ENCODE measurements at places on chromosomes 5 and 9.

DNA sequence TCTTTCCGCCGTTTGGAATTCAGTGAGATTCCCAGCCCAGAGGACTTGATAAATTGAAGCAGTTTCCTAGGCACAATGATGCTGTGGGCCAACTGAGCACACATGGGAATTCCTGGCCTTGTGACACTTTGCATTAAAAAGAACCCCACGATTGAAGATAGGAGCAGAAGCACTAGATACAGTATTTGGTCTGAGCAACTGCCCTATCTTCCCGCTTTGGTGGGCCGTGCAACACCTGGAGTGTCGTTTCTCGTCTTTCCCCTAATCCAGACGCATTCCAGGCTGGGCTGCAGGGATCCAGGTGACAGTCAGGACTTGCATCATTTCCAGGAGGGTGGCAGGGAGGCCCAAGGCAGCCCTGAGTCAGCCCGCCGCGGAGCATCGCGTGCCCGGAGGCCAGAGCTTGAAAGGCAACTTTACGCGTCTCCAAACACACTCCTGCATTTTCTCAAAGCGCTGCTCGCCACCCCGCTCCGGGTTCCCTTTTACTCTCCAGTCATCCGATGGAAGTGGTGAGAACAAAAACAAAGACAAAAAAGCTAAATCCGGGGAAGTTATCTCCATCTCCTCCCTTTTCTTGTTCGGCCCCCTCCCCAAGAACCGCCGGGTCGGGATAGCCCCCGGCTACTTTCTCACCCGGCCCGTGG lies 753 bp upstream of the STC2 start:
- DNase-seq, result no peak

DNA sequence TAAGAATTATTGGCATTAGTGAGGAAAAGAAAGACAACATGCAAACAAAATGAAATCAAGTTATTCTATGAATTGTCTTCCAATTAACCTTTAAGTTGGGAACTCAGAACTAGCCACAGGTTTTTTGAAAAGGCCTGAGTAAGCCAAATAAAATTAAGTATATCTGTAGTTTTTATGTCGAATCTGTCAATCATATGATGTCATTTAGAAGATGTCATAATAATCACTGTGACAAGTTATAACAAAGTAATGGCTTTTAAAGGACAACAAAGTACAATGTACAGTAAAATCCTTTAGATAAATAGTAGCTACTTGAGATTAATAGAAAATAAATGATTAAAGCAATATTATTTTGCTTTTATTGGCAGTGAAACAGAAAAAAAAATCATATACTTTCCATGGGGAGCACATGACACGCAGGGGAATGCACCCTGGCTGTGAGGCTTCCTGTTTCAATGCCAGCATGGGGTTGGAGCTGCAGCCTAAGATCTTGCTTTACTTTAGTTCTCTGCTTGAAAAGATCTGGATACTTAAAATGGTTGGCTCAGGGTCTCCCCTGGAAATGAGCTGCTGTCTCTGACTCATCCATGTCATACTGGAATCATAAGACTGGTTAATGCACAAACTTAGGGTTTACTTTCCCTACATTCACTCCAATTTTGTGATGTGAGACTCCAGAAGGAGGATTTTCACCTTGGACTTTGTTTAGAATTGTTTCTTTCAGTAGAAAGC lies 284.3 kb downstream of the TAF11L14 start:
- peak; percentile 4 for DNase-seq

- DNase-seq, result no peak
These were observed 70.6 kb downstream of the TMEM252 start for GRCh38 chr9:68470067-68470466.

DNA sequence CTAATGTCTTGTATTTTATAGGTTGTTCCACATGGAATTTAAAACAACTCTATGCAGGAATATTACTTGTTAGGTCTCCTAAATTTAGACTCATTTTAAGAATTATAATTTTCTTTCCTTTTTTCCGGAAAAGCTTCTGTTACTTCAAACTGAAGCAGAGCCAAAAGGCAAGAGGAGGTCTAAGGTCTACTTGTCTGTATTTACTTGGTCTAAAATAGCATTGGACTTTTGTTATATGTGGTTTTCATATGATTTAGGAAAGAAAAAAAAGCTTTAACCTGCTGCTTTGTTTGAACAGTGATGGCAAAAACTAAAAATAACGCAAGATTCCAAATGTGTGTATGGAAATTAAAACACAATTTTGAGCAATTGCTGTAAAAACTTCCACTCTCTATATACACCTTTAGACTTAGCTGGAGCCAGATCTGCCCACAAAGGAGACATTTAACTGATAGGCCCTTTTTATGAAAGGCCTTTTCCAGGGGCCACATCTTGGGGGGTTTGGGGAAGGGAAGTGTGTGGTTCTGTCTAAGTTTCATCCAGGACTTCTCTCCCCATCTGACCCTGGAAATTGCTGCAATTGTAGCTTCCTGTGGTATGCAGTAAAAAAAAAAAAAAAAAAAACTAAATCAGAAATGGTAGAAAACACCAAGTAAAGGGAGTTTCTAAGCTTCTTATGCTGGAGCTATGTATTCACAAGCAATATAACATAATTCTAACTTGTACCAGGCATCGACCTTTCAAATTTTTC lies 307.7 kb upstream of the MEF2C start:
- no peak for DNase-seq

DNA sequence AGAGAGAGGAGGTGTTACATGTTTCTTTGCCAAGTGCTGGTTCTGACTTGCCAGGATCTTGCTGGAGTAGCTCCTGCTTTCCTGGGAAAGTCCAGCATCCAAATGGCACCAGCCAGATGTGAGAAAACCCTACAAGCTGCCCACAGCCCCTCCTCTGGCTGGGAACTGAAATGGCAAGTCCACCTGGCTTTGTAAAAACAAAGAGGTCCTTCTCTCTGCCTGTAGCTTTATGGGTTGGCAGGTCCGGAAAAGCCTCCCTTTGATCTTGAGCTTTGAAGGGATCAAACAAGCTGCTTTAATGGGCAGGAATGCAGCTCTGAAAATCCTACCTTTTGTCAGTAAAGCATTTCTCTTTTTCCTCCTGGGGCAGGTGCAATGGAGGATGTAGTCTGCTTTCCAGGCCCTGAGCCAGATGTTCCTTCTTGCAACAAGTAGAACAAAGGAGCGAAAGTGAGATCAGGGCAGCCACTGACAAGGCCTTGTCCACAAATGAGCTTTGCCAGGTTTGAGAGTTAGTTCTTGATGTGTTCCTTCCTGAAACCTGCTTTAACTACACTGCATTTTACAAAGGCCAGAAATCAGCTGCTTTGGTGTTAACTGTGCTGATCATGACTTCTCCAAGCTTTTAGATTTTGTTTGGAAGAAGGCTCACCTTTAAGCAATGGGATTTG lies 456.7 kb downstream of the ZNF608 start:
- no peak for DNase-seq

- no peak for DNase-seq
These were observed 227.5 kb downstream of the AGTPBP1 start for GRCh38 chr9:85514256-85514655.

DNA sequence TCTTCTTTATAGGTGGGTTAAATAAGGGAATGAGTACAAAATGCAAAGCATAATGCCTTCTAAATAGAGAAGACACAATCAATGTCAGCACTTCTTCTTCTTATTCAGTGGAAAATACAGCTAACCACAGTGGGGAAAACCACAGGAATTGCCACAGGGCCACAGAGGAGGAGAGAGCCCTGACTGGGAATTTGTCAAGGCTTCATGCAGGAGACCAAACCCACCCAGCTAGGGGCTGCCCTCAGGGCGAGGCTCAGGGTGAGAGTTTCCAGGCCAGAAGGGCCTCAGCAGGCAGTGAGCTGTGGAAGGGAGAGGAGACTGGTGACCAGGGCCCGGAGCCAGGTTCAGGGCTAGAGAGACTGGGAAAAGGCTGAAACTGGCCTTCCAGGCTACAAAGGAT lies 279.1 kb downstream of the MSX2 start:
- DNase-seq, result no peak

GRCh38 chr9:32442433-32442832 lies 58.0 kb downstream of the ACO1 start:
- DNase-seq, result no peak

DNA sequence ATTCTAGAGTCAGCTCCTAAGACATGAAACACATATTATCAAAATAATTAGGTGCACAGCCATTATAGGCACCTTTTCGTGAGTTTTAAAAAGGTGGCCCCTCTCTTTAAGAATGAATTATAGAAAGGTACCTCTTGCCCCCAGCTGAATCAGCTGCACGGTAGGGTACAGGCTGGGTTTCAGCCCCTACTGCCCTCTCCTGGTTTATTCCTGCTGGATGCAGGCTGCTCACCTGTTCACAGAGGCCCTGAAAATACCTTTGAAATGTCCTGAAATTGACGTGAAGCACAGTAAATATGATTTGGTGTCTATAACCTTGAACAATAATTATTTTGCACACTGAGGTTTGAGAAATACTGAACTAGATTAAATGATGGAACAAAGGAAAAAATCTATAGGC lies 504.8 kb upstream of the SGCD start:
- DNase-seq, result no peak

DNA sequence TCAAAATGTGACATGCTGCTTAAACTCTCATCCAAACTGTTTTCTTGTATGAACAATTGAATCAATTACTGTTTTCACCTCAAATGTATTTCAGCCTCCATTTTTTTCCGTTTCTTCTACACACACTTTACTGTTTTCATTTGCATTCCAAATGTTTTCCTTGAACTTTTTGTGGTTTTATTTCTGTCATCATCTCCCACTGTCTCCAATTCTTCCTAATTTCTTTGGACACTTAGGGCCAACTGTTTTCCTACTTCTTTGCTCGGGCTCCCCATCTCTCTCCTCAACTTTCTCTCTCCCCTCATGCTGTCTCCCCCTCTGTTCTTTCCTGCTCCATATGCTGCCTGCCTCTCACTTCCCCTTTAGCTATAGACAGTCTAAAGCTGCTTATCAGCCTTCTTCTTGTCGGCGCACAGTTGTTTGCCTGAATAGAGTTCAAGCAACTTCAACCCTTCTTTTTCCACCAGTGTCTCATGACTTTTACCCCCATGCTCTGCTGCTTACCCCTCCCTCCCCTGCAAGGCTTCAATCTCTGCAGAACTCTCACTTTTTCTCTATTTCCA lies 443.4 kb downstream of the DTWD2 start:
- no peak for DNase-seq

DNA sequence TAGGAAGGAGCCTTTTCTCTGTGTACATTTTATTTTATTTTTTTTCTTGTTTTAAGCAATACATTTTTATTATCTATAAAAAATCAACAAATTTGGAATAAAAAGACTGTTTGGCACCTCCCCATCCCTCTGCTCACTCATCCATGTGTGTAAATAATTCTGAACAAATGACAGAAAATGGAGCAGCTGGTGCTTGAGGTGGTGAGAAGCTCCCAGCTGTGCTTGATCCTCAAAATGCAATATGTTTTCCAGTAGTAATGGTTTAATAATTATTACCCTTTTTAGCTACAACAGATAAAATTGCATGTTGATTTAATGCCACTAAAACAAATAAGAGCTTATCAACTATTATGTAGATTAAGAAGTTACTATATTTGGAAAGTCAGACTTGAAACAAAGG lies 132.5 kb downstream of the CDH18 start:
- no peak for DNase-seq

DNA sequence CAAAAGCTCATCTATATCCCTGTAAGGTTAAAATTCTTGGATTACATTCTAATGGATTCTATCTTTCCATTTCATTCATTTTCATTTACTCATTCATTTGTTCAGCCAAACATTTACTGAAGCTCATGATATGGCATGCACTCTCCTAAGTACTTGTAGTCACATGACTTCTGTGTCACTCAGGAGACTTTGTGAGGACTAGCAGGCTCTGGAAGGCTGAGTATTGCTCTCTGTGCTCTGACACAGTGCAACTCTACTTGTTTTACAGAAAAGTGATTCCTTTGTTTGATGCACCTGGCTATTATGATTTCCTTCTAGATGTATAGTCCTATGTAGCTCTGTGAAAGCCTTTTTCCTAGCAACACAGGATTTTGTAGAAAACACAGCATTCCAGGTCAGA lies 53.0 kb downstream of the YIPF5 start:
- no peak for DNase-seq

DNA sequence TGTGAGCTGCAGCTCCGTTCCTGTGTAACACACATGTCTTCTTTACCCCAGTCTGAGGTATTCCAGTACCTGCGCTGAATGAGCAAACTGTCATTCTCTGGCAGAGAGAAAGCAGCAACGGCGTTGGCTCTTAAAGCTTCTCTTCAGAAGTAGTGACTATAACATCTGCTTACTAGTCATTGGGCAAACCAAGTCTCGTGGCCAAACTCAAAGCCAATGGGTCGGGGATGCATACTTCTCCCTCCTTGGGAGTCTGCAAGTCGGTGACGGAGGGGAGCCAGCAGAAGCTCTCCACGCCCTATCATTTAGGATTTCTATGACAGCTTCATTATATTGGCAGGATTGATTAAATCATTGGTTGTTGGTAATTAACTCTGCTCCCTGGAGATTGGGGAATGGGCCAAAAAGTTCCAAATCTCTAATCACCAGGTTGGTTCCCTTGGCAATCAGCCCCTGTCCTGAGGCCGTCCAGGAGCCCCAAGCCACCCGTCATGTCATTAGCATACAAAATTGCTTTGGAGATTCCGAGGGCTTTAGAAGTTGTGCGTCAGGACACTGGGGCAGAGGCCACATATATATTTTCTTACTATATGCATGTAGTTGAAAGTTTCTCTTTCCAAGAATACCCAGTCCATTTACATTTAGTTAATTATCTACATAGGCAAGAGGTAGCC lies 44.9 kb downstream of the ZNF354A start:
- no peak for DNase-seq

GRCh38 chr5:172145870-172146747 lies 41.9 kb downstream of the STK10 start:
- DNase-seq, result no peak

GRCh38 chr9:35027860-35028259 lies 38.3 kb downstream of the DNAJB5 start:
- no peak for DNase-seq
